Right ventricle myocardium inferior (tissue), 1 donor: ENCODE measurements at places on chromosomes 5 and 9.

DNA sequence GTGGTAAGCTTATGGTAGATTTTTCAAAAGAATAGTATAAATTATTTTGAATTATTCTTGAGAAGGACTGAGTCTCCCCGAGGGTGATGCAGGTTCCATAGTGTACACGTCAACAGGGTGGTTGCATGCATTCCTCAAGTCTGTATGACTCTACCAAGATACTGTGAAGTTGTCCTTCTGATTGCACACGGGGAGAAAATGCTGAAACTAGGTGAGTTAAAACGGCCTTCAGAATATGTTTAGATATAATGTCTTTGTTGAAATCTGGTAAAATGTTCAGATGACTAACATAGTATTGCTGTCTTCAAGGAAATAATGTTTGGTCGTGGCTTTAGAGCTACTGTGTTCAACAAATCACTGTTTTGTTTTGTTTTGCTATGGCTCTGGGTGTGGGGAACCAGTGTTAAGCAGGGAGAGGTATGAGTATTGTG, 22.4 kb upstream of the TNFAIP8 start:
- DNase-seq: no peak

DNA sequence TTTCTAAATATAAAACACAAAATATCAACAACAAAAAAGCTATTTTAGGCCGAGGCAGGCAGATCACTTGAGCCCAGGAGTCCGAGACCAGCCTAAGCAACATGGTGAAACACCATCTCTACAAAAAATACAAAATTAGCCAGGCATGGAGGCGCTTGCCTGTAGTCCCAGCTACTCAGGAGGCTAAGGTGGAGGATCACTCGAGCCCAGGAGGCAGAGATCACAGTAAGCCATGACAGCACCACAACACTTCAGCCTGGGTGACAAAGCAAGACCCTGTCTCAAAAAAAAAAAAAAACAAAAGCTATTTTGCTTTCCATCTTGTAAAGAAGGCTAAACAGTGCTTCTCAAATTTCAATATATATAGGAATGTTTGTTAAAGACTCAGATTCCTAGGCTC, 11.3 kb downstream of the C5orf15 start:
- no peak for DNase-seq

- DNase-seq: no peak
Measured at GRCh38 chr5:137023371-137023770, 475.8 kb downstream of the SPOCK1 start.

GRCh38 chr5:95162231-95162992, 122.5 kb downstream of the MCTP1 start:
- DNase-seq: no peak
